ENCODE measurements at places on chromosomes 4 and X.

DNA sequence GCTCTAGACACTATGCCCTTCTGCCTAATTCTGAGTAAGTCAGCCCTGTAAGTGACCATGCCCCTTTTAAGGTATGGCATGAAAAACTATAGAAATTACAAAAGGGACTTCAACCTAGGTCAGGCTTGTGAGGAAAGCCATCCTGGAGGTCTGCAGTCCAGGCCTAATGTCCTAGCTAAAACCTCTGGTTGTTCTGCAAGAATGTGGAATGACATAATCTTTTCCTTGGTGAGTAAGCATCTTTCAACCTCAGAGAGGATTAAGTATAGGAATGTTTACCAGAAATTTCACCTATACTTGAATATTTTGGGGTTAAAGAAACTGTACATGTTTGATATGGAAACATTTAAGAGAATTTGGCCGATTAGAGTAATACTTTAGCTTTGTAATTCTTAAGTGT is 23.8 kb upstream of the HPSE start:
- DNase-seq: no peak

DNA sequence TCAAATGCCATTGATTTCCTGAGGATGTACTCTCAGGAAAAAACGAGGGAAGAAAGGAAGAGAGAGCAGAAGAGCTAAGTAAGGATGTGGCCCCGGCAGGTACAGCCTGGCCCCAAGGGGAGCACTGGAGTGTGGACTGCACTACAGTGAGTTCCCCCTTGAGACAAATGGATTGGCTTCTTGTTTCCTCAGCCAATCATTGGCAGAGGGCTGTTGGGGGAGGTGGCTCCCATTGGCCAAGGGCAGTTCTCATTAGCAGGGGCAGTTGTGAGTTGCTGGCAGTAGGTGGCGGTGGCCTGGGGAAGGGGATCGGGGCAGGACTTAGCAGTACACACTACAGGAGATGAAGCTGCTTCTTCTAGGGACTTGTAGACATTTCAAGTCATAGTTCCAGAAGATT is 24.1 kb upstream of the OCIAD2 start:
- no peak for DNase-seq

DNA sequence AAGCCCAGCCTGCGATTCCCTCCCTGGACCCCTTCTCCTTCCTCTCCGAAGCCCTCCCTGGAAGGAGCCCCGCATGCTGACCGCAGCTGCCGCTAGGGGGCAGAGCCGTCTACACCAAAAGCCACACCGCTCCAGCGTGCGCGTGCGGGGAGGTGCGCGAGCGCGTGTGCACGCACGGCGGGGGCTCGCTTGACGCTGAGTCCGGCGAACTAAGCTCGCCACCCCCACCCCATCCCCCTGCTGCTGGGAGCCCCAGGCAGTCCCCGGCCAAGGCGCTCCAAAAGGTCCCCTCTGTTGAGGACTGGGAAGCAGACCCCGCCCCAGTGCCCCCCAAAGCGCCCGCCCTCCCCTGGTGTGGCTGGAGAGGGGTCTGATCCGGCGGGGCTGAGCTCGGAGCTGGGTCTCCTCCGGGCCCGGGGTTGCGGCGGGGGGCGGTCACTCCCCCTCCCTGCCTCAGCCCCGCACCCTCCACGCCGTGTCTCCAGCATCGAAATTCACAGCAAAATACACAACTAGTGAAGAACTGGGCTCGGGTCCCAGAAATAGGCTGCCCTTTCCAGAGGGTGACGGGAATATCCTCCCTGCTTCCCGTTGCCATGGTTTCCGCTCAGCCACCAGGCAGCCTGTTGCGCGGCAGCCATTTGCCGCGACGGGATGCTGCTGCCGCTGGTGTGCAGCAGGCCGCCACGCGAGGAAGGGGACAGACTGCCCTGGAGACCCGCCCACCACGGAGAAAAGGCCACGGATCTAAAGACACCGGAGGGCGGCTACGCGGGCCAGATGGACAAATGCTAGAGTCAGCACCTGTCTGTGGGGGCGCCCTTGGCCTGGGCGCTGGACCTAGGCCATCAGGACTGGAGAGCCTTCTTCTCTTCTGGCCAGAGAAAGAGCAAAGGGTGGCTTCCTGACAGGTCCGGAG is 11.2 kb upstream of the CCNQ start:
- peak; percentile 73 for DNase-seq

- DNase-seq: no peak
Observed at GRCh38 chr4:106351016-106351415, 17.6 kb downstream of the GIMD1 start.

- no peak for DNase-seq
Observed at GRCh38 chr4:168152837-168153500, 60.6 kb downstream of the ANXA10 start.

GRCh38 chr4:7721984-7722551 is 217.6 kb downstream of the AFAP1 start:
- no peak for DNase-seq

GRCh38 chr4:139986689-139987501 is 167.1 kb downstream of the MAML3 start:
- no peak for DNase-seq

DNA sequence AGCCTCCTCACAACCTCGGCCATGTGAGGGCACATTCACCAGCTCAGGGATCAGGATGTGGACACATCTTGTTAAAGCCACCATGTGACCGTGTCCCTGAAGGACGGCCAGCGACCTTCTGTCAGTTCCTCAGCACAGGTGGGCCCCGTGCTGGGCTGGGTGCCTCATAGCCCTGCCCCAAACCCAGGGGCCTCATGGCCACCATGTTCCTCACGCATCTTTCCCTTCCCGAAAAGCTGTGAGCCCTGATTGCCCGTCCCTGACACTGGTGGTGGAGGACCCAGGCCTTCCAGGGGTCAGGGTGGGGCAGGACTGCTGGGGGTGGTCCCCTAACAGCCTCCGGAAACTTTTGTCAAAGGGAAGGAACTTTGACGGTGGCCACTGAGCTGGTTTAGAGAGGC is 60.1 kb upstream of the ADRA2C start:
- DNase-seq: no peak

- DNase-seq: peak; percentile 31
Observed at GRCh38 chr4:107666134-107666533, 53.9 kb downstream of the PAPSS1 start.

GRCh38 chrX:150856785-150857184 is 41.7 kb downstream of the CD99L2 start:
- DNase-seq: no peak

DNA sequence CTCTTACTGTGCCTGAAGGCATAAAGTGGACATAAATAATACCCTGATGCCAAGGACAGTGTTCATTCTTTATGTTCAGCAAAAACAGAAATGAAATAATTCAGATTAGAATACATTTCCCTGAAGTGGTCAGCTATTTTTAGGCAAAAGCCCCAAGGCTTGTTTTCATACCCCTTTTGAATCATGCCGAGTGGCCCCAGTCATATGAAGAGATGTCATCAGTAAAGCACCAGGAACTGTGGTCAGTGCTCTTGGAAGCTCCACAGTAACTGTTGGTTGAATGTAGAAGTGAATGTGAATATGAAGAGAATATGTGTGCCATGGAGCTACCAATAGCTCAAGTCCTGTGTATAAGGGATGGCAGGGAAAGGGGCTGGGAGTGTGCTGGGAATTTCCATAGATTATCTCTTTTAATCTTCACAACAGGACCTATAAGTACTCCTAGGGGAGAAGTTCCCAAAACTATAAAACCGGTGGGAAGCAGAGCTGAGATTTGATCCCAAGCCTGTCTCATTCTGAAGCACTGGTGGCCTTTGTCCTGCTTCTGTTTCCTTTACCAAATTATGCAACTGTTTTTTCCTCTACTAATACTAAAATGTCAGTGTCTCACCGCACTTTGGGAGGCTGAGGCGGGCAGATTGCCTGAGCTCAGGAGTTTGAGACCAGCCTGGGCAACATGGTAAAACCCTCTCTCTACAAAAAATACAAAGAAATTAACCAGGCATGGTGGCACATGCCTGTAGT is 52.6 kb downstream of the FNIP2 start:
- no peak for DNase-seq

DNA sequence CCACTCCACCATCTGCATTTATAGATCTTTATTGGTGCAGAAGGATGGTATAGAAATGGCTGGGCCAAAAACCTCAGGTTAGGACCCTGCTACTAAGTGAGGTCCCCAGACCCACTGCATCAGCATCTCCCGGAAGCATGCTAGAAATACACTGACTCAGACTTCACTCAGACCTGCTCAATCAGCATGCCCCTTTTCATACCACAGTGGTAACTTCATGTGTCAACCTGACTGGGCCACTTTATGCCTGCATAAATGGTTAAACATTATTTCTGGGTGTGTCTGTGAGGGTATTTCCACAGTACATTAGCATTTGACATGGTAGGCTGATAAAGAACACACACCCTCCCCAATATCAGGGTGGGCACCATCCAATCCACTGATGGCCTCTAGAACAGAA is 118.6 kb upstream of the VCX3B start:
- no peak for DNase-seq

- DNase-seq: no peak
Observed at GRCh38 chrX:53717205-53717604, 30.7 kb upstream of the HUWE1 start.

- peak; percentile 85 for DNase-seq
Observed at GRCh38 chr4:8340781-8341241, 71.3 kb downstream of the HTRA3 start.

DNA sequence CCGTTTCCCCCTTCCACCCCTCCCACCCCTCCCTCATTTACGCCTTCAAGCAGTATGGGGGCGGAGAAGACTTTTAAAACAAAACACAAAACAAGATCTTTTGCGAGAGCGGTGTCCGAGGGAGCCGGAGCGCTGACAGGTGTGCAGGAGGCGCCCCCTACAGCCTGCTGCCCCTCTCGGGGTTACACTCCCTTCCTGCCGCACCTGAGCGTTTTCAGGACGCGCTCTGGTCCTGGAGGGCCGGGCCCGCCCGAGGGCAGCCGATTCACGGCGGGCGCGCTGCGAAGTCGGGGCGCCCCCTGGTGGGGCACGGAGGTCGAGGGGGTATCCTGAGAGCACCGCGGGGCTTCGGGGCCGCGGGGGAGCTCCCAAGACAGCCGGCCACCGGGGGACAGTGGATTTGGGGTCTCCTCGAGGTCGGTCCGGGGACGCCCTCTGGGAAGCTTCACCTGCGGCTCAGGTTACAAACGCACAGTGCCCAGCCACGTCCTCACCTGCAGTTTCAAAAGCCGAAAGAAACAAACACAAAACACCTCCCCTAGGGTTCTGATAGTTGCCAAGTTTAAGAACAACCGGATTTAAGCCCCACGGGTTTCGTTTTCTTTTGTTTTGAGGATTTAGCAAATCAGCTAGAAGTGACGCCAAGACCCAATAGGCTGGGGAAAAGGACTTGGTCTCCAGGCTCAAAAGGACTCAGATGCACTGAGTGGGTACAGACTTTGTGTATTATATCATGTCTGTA is 8.0 kb upstream of the NEUROG2 start:
- no peak for DNase-seq

- no peak for DNase-seq
Observed at GRCh38 chrX:133610056-133610455, 194.8 kb upstream of the GPC4 start.

DNA sequence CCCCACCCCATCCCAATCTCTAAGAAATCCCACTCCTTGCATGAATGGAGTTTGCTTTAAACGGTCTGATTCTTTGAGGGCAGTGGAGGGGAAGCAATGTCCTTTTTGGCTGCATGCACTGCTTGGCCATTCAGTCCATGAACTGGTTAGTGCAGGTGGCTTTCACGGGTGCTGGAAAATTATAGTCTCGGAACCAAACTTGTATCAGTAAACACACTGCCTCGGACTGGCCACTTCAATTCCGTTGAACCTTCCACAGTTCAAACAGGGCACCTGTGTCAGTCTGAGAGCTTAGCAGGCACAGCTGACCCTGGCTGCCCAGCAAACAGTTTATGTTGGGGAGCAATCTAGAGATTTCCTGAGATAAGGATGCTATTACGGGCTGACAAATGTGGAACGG is 255.6 kb downstream of the DHX15 start:
- DNase-seq: peak; percentile 29

DNA sequence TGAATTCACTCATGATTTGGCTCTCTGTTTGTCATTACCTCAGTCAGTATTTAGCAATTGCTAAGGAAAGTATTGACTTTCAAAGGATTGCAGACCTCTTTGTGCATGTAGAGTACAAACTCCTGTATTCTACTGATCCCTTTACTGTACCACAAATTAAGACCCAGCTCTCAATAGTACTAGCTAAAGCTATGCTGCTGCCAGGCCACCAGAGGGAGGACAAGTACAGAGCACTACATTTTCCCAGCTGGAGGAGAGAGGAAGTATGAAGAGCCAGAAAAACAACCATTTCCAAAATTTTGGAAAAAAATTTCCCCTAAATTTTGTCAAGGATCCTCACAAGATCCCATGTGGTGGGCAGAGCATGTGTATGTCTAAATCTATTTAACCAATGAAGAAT is 175.0 kb upstream of the MTMR8 start:
- DNase-seq: no peak

GRCh38 chr4:48931459-48931858 is 24.9 kb upstream of the OCIAD2 start:
- no peak for DNase-seq

GRCh38 chr4:77579406-77580076 is 26.1 kb upstream of the CXCL13 start:
- DNase-seq: no peak

GRCh38 chr4:159374749-159375530 is 272.1 kb downstream of the RAPGEF2 start:
- no peak for DNase-seq

GRCh38 chrX:125387945-125388344 is 68.3 kb downstream of the TEX13C start:
- no peak for DNase-seq

GRCh38 chr4:100843910-100844309 is 326.1 kb upstream of the EMCN start:
- no peak for DNase-seq

- DNase-seq: no peak
Observed at GRCh38 chrX:3250966-3251365, 95.5 kb downstream of the MXRA5 start.

DNA sequence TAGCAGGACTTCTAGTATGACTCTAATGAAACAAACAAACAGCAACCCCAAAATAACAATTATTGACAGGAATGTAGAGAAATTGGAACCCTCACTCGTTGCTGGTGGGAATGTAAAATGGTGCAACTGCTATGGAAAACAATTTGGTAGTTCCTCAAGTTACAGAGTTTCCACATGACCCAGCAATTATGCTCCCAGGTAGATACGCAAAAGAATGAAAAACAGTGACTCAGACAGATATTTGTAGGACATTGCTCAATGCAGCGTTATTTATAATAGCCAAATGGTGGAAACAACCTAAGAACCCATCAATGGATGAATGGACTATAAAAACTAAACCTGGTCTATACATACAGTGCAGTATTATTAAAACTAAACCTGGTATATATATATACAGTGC is 646.1 kb upstream of the FRG1 start:
- DNase-seq: no peak

DNA sequence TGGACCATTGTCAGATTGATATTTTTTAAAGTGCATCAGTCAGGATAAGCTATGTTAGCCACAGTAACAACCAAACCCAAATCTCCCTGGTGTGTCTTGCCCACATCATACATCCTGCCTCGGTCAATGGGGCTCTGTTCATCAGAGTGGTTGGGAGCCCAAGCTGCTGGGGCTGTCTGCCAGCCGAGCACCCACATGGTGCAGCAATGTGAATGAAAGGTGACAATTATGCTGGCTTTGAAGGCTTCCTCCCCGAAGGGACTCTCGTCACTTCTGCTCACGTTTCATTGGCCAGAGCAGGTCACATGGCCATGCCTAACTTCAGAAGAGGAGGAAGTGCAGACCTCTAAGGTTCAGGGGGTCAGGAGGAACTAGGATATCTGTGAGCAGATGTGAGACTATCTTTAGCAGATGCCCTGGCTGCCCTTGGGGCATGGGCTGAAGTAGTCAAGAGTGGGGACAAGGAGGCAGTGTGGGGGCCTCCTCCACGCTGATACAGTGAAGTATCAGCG is 1.3 kb upstream of the JAKMIP1 start:
- DNase-seq: no peak

All from globus pallidus (tissue), 1 donor.